NCI-H1930 (cell line): ENCODE measurements at places on chromosomes 2 and 18.

DNA sequence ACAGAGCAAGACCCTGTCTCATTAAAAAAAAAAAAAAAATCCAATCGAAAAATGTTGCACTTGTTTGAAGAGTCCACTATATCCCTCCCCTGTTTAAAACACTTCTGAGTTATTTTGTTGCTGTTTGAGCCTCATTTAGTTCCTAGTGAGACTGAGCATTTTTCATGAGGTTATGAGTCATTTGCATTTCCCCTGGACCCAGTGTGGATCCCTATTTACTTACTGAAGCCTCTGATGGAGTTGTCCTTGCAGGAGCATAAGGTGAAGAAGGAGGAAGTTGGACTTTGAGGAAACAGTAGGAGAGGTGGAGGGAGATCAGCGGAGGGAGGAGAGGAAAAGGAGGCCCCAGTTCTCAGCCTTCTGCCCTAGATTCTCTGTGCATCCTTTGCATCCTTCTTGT is 5.1 kb downstream of the CXCR1 start:
- no peak for DNase-seq

GRCh38 chr2:6930923-6931647 is 13.9 kb downstream of the RNF144A start:
- no peak for DNase-seq

GRCh38 chr18:80143881-80144280 is 34.8 kb downstream of the ADNP2 start:
- DNase-seq, result no peak

- DNase-seq, result no peak
These were observed 395.4 kb upstream of the CYRIA start for GRCh38 chr2:17061028-17061427.

- no peak for DNase-seq
These were observed 82.2 kb downstream of the CELF4 start for GRCh38 chr18:37483221-37483971.

- no peak for DNase-seq
These were observed 95.5 kb upstream of the CREB1 start for GRCh38 chr2:207434306-207434705.

DNA sequence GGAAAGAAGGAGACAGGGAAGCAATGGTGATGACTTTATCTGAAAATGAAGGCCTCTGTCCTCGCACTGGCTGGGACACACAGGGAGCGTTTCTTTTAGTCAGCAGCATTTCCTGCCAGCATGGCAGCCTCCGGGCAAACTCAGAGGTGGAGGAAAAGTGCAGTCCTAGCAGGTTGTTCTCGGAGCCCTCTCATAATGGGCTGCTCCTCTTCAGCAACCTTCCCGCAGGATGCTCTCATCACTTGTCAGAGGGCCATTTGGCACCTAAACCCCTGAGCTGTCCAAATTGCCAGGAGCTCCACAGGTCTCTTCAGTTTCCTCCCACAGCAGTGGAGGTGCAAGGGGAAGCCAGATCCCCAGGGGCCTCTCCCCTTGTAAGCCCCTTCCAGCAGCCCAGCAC is 6.2 kb downstream of the STK39 start:
- DNase-seq, result no peak

- DNase-seq, result no peak
These were observed 36.9 kb downstream of the TRAK2 start for GRCh38 chr2:201414099-201415023.

DNA sequence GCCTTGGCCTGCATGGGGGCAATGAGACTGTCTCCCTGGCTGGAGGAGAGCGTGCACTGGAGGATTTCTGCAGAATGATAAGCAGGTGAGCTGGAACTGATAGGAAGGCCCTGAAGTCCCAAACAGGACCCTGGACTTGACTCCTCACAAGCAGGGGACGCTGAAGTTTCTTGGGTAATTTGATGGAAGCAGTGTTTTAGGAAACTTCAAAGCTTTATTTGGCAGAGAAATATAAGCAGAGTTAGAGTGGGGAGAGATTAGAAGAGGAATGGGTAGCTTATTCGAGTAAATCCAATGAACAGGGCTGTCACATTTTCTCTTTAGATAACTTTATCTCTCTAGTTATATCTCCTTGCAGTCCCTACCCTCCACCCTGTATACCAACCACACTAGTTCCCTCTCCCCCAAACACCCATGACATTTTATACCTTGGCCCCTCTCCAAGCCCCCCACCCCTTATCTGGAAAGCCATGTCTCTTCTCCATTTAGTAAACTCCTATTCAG is 73.6 kb upstream of the IGFBP5 start:
- DNase-seq, result no peak

- DNase-seq, result no peak
These were observed 23.7 kb downstream of the PSD4 start for GRCh38 chr2:113197347-113198047.

- no peak for DNase-seq
These were observed 3.0 kb upstream of the ASPRV1 start for GRCh38 chr2:69964353-69964841.

- no peak for DNase-seq
These were observed 113.9 kb downstream of the ANKRD44 start for GRCh38 chr2:197196541-197197180.

- DNase-seq, result no peak
These were observed 233.9 kb upstream of the CNTNAP5 start for GRCh38 chr2:123791207-123791606.

- no peak for DNase-seq
These were observed 94.0 kb downstream of the NYAP2 start for GRCh38 chr2:225493420-225494099.

DNA sequence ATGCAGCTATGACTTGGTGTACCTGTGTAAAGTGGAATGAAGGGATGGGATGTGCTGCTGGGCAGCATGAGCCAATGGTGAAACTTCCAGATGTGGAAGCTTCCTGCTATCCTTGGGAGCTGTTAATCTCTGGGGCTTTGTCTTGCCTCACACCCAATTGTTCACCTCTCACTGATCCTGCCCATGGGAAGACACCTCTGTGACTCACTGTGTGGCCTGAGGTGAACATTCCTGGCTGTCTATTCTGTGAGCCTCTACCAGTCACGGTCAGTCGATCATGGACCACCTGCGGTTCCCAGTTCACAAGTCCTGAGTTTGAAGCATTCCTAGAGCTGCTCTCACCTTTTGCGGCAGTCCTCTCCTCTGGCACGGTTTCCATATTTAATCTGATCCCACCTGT is 12.1 kb downstream of the NEURL3 start:
- DNase-seq, result no peak

- DNase-seq, result no peak
These were observed 7.5 kb downstream of the LPIN2 start for GRCh38 chr18:3005462-3005861.

GRCh38 chr18:76275727-76276313 is 219.2 kb downstream of the ZNF516 start:
- no peak for DNase-seq

DNA sequence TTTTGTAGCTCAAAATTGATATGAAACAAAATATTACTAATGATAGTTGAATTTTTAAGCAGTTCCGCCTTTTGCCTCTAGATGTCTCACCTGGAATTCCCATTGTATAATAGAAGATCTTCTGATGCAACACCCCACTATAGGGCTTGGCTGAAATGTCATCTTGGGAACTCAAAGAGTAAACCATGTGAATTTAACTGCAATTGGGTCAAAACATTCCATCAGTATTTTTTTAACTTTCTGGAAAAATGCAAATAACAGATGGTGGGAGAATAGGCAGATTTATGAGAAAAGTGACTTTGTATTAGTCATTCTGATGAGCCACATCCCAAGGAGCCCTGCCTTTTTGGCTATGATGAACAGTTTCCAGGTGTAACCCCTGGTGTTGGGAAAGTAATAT is 489.9 kb downstream of the NYAP2 start:
- DNase-seq, result no peak

DNA sequence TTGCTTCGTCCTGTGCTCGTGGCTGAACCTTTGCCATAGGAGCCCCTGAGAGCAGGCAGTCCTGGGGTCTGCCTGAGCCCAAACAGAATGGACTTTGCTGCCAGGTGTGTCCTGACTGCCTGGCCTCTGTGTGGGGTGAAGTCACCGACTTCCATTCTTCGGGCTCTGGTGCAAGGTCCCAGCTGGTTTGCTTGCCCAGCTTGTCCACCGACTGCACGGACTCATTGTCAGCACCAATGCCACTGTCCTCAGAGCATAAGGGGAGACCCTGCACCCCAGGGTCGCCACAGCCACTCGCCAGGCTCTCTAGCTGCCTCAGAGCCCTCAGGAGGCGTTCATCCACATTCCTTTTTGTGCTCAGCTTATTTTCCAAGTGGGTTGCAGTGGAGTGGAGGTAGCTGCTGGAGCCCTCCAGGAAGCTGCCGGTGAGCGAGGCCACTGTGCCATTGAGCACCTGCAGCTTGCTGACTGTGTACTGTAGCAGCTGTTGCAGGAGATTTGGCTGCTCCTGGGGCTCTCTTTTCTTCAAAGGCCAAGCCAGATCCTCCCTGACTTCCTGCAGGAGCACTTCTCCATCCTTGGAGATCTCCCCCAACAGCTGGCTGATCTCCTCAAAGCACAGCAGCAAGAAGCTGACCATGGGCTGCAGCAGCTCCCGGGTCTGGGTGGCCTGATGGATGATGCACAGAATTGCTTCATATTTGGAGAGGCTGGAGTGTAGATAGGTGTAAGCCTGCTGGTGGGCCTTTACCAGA is 1.2 kb downstream of the PCARE start:
- no peak for DNase-seq

DNA sequence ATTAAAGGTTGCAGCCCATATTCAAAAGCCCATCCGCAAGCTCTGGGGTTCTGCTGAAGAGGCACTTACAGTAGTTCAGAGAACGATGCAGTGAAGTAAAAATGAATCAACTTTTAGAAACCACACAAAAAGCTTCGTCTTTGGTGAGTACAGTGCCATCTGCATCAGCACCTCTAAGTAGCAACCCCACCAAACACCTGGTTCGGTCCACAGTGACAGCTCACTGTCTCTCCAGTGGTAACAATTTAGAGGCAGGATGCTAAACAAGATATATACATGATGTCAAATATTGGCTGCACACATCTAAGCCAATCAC is 275.4 kb upstream of the TCF4 start:
- DNase-seq, result no peak

DNA sequence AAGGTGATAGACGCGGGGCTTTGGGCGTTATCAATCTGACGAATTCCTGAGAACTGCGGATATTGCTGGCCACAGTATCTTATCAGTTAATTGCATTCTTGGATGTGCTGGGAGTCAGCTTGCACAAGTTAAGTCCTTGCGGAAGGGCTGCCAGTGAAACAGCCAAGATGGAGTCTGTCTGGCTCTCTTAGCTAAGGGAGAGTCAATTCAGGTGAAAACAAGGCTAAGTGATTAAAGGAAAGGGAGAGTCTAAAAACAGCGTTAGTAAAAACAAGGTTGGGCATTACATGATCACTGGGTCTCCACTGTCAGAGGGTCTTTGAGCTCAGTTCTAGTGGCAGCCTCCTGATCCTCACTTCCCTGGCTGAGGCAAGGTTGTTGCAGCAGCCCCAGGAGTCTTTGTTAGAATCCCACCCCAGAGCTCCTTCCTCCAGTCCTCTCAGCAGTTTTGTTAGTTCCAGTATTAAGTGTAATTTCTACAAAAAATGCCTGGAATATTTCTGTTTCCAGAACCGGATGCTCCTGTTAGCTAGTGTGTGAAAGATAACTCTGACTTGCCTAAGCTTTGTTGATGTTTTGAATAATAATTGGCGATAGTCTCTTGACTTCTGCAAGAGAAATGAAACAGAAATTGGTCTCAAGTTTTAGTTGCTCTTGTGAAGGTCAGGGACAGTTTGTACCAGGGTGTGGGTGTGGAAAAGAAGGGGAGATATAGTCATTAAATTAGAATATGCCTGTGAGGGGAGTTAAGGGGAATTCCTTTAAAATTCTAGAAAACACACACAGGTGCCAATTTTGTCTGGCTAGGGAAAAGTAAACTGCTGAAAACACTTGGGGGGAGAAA is 10.6 kb downstream of the CFLAR start:
- DNase-seq, result no peak

GRCh38 chr18:48714873-48715272 is 176.0 kb downstream of the CTIF start:
- no peak for DNase-seq

- no peak for DNase-seq
These were observed 138.6 kb downstream of the DNER start for GRCh38 chr2:229575569-229576315.

GRCh38 chr2:174449033-174449432 is 37.8 kb downstream of the GPR155 start:
- DNase-seq, result no peak

DNA sequence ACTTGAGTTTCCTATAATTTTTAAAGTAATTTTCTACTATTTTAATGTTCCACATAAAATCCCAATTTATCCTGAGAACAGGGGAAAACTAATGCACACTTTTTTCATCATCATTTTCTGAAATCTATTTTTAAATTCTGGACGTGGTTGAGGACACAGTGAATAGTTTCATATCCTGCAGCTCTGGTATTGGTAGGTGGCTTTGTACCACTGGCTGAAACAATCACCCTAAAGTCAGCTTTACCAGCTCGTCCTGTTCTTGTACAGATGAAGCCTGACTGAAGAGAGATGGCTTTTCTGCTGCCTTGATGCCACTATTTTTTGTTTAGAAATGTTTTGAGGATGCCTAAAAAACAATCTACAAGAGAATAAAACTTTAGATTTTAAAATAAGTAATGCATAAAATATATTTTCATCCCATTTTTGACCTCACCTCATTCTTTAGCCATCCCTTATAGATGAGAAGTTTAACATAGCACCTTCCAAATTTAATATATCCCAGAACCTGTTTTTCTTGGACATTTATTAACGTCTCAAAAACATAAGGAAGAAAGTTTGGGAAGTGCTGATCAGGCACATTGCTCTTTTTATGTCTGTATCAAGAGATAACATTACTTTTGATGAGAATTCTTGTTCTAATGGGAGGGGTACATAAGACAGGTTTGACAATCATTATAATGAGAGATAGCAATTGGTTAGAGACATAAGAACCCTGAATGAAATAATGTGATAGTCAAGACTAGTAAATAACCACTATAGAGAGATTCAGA is 80.9 kb downstream of the GALNT1 start:
- DNase-seq, result no peak

- no peak for DNase-seq
These were observed 42.0 kb upstream of the OTOS start for GRCh38 chr2:240182476-240182875.

GRCh38 chr2:39603436-39603835 is 62.3 kb upstream of the TMEM178A start:
- no peak for DNase-seq

- DNase-seq, result no peak
These were observed 686 bp upstream of the RGPD8 start for GRCh38 chr2:112433932-112434730.

GRCh38 chr2:41937921-41938708 is 109.7 kb upstream of the PKDCC start:
- DNase-seq, result no peak
